ENCODE measurements at places on chromosomes 5 and 9. TPM values are rescaled to one million over a fixed set of nuclear protein-coding genes. Genes with fewer than 3 reads are reported as not detected.

The TNFSF15 gene
- total RNA-seq = 16.2 TPM

- DNase-seq = no peak
Observed at GRCh38 chr5:152288917-152289595, 116.0 kb downstream of the NMUR2 start.

DNA sequence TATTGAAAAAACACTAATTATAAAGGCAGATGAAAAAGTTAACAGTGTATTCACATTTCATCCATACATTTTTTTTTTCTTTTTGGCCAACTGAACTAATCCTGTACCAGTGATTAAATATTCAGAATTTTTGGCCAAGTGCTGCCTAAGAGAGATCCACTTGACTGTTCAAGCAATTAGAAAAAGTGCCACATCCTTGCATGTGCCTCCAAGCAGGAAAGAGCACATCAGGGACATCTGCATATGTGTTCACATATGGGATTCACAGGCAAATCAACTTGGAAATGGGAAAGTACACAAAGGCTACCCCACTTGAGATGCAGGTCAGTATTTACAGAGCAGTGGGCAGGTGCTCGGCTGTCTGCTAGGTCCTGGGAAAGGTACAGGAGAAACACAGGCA lies 163.3 kb upstream of the LHFPL2 start:
- no peak for DNase-seq

GRCh38 chr5:134026521-134027287 lies 21.9 kb upstream of the VDAC1 start:
- peak; percentile 56 for DNase-seq

- DNase-seq = no peak
Observed at GRCh38 chr9:125370786-125371185, 109.2 kb downstream of the GAPVD1 start.

- no peak for DNase-seq
Observed at GRCh38 chr5:126745259-126745992, 31.5 kb upstream of the LMNB1 start.

GRCh38 chr9:110033869-110034268 lies 174.1 kb downstream of the C9orf152 start:
- no peak for DNase-seq
